Placental pericyte (primary cell): ENCODE measurements at places on chromosomes 2 and 18. TPM values are rescaled to one million over a fixed set of nuclear protein-coding genes. Genes with fewer than 3 reads are reported as not detected.

The POTEJ gene
- not detected in 2 replicates for total RNA-seq

The G6PC2 gene
- total RNA-seq = not detected in 2 replicates

The REG3G gene
- not detected in 2 replicates for total RNA-seq

The CRYGC gene
- total RNA-seq = not detected in 2 replicates

The ACVR1 gene
- 36.5 and 41.6 TPM in 2 replicates for total RNA-seq

The ABCG8 gene
- total RNA-seq = not detected in 2 replicates

The ADAM17 gene
- 42.5 and 148 TPM in 2 replicates for total RNA-seq

The RAPGEF4 gene
- total RNA-seq = 0.14 and 0.44 TPM in 2 replicates

The SERPINB11 gene
- not detected in 2 replicates for total RNA-seq

The UGT1A4 gene
- not detected in 2 replicates for total RNA-seq

The DNER gene
- 1.1 and 13.7 TPM in 2 replicates for total RNA-seq

The ANKRD29 gene
- total RNA-seq = 0.22 and 1.3 TPM in 2 replicates

The REV1 gene
- total RNA-seq = 24.1 and 38.7 TPM in 2 replicates

The PFN4 gene
- total RNA-seq = 0.29 and 0.88 TPM in 2 replicates
